Naive thymus-derived CD8-positive, alpha-beta T cell (primary cell): ENCODE measurements at places on chromosomes 2 and 18.

DNA sequence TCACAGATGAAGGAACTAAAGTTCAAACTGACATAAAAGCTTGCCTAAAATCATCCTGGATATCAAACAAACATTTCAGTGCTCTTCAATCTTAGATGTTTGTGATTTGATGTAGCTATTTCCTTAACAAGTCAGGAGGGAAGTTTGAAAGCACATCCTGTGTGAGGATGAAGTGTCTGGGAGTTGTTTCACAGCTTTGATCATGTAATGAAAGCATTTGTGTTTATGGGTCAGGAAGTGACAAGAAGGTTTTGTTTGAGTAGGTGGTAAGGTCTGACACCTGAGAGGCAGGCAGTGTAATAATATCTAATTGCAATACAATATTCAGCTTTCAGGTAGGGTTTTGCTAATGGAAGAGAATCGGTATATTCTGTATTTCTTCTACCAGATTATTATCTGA lies 26.0 kb upstream of the CSRNP3 start:
- DNase-seq: no peak

- DNase-seq: no peak
Measured at GRCh38 chr18:9969247-9969646, 55.4 kb downstream of the VAPA start.

DNA sequence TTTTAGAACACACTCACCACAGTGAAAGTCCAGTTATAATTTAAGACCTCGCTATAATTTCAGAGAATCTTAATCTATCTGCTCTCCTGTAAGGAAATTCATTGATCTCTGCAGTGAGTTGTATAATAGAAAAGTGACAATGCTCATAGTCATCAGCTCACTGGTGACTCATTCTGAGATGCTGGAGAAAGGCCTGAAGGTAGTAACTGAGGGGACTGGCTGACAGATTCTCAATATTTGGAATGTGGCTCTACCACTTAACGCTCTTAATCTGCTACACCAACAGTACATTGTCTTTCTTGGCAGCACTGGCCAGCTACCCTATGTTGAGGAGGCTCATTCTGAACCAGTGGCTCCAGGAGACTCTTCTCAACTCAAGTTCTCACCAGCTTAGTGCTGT lies 246.1 kb downstream of the RPRM start:
- no peak for DNase-seq

- no peak for DNase-seq
Measured at GRCh38 chr2:15178946-15179345, 382.2 kb downstream of the NBAS start.

DNA sequence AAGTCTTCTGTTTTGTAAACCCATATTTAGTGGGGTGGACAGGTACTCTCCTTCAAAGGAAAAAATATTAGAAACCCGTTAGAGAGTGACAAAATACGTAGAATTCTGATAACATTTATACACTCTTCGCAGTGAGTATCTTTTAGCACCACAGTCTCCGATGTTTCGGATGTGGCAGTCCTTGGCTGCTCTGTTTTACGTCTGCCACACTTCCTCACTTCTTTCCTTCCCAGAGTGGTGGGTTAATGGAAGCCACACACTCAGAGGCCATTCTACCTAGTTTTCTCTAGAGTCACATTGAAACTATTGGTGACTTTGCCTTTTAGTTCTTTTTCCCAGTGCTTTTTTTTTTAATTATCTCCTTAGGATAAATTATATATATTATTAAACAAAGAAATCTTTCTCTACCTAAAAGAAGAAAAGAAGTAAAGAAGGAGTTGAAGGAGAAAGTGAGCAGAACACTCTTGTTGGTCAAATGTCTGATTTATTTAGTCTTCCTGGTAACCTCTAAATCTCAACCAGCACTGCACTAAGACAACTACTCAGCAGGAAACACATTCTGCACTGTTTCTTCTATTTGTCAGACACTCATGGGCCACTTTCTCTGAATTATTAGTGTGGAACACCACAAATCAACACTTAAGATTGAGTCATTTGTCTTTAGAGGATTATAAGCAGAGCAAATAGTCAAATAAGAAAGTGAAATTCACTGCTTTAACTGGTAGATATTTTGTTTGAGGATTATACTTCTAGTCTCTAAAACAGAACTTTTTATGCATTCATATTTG lies 451.3 kb upstream of the TMEFF2 start:
- DNase-seq: no peak

- no peak for DNase-seq
Measured at GRCh38 chr18:56481751-56482150, 156.6 kb downstream of the TXNL1 start.

GRCh38 chr2:225017713-225018112 lies 24.6 kb downstream of the DOCK10 start:
- no peak for DNase-seq

GRCh38 chr2:176205126-176205525 lies 16.7 kb downstream of the HOXD1 start:
- no peak for DNase-seq

GRCh38 chr2:147631294-147631693 lies 213.5 kb upstream of the ACVR2A start:
- DNase-seq: no peak

DNA sequence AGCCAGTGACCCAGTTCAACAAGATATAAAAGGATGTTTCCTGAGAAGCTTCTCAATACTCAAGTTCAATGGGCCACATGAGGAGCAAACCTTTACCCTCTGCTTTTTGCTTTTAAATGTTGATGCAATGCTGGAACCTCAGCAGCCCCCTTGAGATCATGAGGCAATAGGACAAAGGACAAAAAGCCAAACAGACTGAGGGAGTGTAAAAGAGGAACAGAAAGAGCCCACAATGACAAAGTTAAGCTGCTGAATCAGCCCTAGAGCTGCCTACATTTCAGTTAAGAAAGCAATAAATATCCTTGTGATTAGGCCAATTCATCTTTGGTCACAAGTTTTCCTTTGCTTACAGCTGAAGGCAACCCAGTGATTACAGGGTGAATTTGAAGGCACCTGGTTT lies 76.9 kb downstream of the MRO start:
- DNase-seq: no peak

GRCh38 chr2:444937-445884 lies 157.3 kb upstream of the ALKAL2 start:
- DNase-seq: peak; percentile 46

DNA sequence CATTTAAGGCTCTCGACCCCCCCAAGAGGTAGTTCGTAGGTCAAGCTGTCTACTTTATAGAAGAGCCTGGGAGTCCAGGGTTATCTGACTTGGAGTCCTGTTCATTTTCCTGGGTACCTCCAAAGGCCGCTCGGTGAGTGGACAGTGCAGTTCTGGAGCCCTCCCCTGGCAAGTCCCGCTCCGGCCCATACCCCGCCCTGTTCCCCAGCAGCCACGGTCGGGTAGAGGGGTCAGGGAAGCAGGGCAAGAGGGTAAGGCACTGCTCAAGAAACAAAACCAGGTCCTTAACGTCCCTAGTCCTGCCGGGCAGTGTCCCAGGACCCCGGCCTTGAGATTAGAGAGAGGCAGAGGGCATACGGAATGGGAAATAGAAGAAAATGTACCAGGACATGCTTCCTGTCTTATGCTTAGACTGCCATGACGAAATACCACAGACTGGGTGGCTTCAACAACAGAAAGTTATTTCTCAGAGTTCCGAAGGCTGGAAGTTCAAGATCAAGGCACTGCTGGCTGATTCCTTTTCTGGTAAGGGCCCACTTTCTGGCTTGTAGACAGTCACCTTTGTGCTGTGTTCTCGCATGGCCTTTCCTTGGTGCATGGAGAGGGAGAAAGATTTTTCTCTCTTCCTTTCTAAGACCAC lies 5.4 kb upstream of the HPCAL1 start:
- no peak for DNase-seq

DNA sequence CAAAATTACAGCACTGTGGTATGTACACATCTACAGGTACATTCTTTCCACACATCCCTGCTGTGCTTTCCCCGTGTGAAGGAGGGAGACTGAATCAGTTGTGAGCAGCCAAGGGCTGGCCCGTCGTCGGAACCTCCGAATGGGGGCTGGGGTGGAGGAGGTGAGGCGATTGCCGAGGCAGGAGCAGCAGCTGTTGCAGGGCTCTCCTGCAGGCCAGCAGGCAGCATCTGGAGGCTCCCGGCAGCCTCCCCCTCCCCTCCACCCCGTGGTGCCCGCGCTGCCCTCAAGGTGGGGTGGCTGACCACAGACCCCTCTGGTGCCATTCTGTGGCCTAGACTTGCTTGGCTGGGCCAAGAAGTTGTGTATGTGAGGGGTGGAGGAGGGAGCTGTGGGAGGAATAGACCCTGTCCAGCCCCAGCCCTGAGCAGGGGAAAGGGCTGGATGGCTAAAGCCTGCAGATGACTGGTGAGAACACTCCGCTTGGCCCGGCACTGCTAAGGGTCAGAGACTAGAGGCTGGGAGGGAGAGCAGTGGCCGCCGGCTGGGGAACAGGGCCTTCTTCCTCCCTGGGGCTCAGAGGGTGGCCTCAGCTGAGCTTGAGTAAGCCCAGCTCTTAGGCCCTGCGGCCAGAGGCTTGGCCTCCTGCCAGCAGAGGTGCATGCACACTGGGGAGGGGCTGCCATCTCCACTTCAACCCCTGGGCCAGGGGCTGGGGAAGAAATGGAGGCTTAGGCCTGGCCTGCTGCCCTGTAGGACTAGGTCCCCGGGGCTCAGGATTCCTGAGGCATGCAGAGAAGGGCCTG lies 7.6 kb downstream of the STAMBP start:
- DNase-seq: no peak

- no peak for DNase-seq
Measured at GRCh38 chr2:61617610-61618009, 79.5 kb upstream of the XPO1 start.

DNA sequence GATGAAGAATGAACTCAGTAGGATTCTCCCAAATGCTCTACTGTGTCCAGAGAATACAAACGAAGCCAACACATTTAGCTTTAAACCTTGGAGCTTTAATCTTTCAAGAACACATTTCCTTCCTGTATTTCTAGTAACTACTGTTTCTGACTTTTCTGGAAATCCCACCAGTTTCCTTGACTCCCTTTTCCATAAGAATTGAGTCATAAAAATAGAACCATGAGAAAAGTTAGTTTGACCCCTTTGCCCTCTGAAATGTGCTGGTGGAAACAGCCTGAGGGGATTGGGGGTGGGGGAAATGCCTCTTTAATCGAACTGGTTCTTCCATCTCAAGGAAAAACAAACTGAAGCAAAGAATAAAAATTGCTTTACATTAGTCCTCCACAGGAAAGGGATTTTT lies 123.9 kb downstream of the TMEM17 start:
- no peak for DNase-seq

DNA sequence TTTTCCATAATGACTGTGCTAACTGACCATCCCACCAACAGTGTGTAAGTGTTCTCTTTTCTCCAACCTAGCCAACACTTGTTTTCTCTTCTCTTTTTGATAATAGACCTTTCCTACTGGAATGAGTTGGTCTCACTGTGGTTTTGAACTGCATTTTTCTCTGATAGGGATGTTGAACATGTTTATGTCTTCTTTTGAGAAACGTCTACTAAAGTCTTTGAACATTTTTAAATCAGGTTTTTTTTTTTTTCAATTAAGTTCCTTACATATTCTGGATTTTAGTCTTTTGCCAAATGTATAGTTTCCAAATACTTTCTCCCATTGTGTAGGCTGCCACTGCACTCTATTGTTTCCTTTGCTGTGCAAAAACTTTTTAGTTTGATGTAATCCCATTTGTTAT lies 405.5 kb upstream of the FIGN start:
- DNase-seq: no peak

DNA sequence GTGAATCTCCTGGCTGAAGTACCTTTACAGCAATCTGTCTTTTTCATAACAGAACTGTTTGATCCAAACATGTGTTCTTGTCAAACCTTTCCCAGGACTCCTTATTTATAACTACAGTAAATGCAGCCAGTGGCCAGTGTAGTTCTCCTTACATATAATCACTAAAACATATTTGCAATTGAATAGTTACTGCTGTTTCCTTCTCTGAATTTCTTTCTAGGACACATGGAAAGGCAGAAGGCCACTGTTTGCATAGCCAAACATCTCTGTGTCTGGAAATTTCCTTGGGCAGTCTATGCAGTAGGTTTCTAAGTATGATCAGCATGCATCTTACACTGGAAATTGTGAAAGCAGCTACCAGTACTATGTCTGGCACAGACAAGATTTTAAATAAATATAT lies 57.4 kb upstream of the COL3A1 start:
- DNase-seq: no peak

GRCh38 chr2:45763255-45763654 lies 111.8 kb downstream of the PRKCE start:
- no peak for DNase-seq

- DNase-seq: peak; percentile 4
Measured at GRCh38 chr2:31980674-31981356, 30.0 kb downstream of the MEMO1 start.

DNA sequence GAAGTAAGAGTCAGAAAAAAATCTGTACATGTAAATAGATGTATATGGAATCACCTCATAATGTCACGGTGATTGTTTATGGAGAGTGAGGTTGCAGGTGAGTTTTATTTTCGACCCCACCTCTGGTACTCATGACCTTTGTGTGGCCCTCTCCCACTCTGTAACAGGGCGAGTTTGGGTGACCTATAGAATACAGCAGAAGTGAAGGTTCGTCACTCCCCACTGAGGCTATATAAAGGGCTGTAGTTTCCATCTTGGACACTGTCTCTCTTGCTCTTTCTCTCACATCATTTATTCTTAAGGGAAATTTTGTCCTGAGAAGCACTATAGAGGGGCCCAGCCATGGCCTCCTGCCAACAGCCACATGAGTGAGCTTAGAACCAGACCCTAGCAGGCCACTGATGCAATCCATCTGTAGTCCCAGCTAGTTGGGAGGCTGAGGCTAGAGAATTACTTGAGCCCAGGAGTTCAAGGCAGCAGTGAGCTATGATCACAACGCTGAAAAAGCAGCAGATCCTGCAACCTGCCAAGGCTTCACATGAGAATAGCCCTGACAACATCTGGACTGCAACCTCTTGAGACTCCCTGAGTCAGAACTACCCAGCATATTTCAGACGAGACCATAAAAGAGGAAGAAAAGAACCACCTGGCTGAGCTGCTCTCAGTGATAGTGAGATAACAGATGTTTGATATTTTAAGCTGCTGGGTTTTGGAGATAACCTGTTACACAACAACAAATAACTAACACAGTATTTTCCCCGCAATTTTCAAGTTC lies 74.3 kb upstream of the SLC1A4 start:
- DNase-seq: no peak

DNA sequence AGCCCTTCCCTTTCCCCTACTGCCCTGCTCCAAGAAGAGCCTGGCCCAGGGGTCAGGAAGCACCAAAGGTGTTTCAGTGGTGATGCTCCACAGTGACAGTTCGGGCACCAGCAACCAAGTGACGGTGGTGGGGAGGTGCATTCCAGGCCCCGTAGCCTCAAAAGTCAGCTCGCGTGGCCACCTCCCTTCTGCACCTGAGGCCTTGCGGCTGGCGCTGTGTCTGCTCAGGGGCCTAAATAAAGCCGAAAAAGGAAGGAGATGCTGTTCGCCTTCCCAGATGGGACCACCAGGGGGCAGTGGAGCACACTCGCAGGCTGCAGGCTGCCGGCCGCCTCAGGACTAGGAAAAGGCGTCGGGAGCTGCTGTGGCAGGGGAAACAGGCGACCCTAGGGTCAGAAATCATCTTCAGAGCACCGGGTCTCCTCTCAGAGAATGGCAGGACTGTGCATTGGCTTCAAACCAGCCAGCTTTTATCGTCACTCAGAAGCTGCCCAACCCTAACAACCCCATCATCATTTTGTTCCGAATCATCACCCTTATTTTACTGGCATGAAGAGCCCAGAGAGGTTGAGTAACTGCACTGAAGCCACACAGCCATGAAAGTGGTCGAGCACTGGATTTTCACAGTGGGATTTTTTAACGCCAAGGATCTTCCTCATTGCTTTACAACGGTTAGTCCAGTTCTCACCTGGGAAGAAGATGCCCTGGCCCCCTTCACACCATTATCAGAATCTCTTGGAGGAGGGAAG lies 213.0 kb upstream of the CELF4 start:
- no peak for DNase-seq

- DNase-seq: no peak
Measured at GRCh38 chr2:170341684-170342623, 164.0 kb downstream of the MYO3B start.
